T47D (cell line): ENCODE measurements at places on chromosomes 1 and 21.
A peak's percentile ranks its signal among the peaks of the same experiment; 100 is the strongest.

- no peak for DNase-seq
Measured at GRCh38 chr1:162404550-162405160, 7.3 kb downstream of the SH2D1B start.

DNA sequence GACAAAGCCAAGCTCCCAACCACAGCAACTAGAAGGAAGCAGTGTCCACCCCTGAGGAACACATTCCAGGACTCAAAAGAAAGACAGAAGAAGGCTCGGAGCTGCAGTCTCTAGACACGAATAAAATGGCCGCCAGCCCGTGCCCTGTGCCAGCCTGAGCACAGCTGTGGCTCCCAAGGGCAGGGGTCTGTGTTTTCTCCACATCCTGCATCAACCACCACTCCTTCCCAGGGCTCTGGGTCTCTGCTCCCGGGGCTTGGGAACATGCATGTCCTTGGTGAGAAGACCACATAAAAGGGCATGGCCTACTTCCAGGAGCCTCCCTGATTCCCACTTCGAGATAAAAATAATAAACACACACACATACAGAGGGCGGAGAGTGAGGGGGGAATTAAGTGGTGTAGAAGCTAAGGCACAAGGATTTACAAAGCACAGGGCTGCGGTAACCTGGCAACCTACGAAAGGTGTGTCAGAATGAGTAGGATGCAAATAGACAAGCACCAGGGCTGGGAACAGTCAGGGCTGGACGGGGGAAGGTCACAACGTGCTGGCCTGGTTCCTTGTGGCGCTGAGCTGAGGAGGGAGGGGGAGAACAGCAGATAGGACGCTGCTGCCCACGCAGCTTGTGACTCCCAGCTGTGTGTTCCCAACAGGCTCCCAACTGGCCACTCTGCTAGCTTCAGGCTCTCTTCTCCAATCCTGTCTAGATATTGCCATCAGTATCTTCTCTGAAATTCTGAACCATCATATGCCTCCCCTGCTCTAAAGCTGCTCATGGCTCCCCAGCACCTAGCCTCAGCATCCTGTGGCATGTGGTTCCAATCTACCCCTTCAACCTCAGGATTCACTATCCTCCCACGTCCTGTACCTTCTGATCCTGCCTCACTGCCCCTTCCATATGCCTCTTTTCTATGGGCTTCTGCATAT, 72.5 kb downstream of the CD34 start:
- DNase-seq, result no peak

DNA sequence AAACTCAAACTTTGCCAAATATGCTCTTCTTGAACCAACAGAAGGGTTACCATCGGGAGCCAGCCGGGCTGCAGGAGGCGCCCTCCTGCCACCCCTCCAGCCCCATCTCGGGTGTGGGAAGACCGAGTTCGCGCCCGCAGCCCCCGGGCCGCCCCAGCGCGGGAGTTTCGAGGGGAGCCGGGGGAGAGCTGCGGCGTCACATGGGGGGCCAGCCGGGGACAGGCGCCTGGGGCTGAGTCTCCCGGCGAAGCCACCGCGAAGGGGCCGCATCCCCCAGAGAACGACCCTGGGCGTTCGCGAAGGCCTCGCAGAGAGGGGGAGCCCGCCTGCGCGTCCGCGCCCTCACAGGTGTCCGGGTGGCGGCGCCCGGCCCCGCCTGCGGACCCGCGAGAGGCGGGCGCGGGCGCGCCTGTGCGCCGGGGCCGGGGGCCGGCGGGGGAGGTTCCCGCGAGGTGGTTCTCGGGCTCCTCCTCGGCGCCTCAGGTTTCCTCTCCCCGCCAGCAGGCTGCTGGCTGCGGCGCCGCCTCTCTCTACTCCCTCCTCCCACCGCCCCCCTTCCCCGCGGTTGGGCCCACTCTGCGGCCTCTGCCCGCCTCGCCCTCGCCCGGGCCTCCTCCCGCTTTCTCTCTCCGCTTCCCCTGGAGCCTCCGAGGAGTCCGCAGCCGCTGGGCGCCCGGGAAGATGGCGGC, at the start of gene RAVER2:
Gene RAVER2, plus strand, starts transcription at position 584 of the 689 bp plus-strand sequence. Its CDS starts 98 bp downstream, at position 682.
- peak; percentile 54 for DNase-seq

DNA sequence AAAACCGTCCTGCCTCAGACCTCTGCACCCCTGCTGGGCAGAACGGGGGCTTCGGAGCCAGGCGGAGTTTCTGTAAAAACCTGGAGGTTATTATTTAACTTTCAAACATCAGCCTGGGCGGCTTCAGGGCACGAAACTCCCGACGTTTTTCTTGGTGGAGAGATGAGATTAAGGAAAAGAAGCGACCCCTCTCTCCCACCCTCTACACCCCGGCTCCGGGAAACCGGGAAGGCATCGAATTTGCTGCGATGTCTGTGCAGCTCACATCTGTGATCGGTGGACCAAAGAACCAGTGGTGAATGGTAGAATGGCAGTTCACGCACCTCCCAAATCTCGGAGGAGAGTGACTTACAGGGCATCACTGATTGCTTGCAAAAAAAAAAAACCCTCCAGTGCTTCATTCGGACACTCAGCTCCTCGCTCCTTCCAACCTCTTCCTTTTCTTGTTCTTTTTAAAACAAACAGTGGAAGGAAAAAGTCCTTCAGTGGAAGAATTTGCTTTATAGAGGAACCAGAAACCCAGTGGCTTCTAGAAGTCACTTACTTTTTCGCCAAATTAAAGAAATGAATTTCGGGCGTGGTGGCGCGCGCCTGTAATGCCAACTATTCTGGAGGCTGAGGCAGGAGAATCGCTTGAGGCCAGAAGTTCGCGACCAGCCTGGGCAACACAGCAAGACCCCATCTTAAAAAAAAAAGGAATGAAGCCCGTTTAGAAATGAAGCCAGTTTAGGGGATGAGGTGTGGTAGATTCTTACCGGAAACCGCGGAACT, 884 bp downstream of the PHACTR4 start:
- DNase-seq, result peak; percentile 20

DNA sequence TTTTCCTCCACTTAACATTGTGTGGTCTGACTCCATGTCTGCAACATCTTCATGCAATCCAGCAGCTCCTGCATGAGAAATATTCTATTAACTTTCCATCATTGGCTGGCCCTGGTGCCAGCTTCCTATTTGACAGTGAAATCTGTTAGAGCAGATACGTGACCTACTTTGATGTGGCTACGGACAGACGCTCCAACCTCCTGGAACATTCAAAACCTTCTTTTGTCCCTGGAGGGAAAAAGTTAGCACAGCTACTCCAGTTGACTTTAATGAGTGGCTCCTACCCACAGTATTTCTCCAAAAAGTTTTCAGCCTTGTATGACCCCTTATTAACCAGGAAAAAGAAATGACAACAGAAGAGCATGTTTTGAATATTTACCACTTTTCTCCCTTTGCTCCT, 22.0 kb downstream of the PRAMEF20 start:
- DNase-seq, result no peak

DNA sequence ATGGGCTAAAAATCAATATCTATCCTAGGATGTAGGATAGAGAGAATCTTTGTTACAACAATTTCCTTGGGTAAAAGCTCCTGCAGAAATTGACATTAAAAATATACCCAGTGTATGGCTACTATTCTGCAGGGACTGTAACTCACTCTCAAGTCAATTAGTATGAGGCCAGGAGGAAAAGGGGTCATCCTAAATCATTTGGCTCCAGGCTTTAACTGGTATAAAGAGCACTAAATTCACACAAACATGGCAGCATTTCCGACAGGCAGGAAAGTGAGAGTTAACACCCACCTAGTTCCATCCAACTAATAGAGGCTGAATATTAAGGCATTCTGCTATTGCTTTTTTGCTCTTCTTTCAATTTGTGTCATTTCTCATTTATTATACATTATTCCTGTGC, 218.6 kb upstream of the C1orf87 start:
- no peak for DNase-seq

- no peak for DNase-seq
Measured at GRCh38 chr21:36934864-36935420, 31.5 kb downstream of the HLCS start.

- DNase-seq, result no peak
Measured at GRCh38 chr1:3456449-3456963, 2.0 kb downstream of the ARHGEF16 start.
